Activated CD4-positive, alpha-beta T cell treated with anti-CD3 and anti-CD28 coated beads, Interleukin-2, amount 50 U/mL, for 24 hours (primary cell): ENCODE measurements at places on chromosomes 7 and 10.

DNA sequence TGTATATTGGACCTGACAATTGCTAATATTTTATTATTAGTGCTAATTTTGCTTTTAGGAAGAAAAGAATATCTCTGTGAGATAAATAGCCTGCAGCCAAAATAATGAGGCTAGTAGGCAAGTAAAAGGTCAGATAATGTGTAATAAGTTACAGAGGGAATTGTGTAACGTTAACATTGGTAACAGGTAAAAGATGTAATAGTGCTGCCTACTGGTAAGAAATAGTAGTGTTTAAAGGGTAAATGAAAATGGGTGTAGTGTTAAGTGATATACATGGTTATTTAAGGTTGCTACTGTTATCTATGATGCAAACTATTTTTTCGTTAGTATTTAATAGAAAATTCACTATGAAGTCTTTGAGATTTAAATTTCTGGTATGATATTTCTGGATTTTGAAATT lies 9.2 kb upstream of the FOXP2 start:
- no peak for DNase-seq

GRCh38 chr7:11193131-11193867 lies 219.6 kb downstream of the PHF14 start:
- DNase-seq: no peak

GRCh38 chr10:72809006-72809405 lies 84.5 kb upstream of the OIT3 start:
- DNase-seq: no peak

GRCh38 chr7:11811709-11812108 lies 20.3 kb downstream of the THSD7A start:
- DNase-seq: no peak

DNA sequence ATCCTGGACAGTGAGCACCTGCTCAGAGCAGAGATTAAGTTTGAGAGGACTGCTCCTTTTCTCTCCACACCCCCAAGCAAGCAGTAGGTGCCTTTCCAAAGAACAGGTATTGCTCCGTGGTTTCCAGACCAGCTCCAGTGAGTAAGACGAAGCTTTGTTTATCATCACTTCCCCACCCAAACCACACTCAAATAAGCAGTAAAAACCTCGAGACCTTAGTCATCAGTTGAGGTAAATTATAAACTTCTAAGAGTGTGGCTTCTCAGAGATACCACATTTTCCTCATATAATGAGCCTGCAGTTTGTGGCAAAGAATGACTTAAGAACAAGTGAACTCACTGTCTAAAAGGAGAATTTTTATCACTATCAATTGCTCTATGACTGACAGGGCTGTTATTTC lies 50.0 kb upstream of the GRB10 start:
- DNase-seq: peak; percentile 3

DNA sequence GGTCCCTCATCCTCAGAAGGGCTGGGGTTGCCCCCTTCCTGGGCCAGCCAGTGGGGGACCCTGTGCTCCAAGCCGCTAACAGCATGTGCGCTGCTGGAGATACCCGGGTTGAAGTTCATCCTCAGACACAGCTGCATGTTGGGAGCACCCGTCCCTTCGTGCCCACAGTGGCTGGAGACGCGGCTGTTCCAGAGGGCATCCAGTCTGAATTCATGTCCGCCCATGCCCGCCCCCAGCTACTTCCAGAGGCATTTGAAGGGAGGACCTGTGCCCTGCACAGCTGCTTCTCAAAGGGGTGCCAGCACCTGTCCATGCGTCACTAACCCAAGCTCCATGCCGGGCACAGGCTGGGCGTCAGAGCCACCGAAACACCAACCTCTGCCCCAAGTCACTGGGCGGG lies 68.1 kb upstream of the ADGRA1 start:
- no peak for DNase-seq

- no peak for DNase-seq
These were observed 96.4 kb downstream of the CCSER2 start for GRCh38 chr10:84424731-84425167.

- DNase-seq: no peak
These were observed 15.6 kb downstream of the ADAM8 start for GRCh38 chr10:133260895-133261725.

- DNase-seq: no peak
These were observed 5.0 kb upstream of the TASOR2 start for GRCh38 chr10:5679606-5680005.

- DNase-seq: peak; percentile 58
These were observed 116.1 kb downstream of the RNF216 start for GRCh38 chr7:5665094-5666025.

- DNase-seq: no peak
These were observed 565.7 kb upstream of the ANKRD30A start for GRCh38 chr10:36559412-36560400.

- DNase-seq: no peak
These were observed 16.2 kb downstream of the CNNM1 start for GRCh38 chr10:99345350-99345749.
